ENCODE measurements at places on chromosomes 6 and 20.

- H3K27me3 ChIP-seq: no peaks in the 10 kb centered on the region
- no peak for DNase-seq
- no peaks in the 10 kb centered on the region for H3K36me3 ChIP-seq
- no peak overlapping the region for H3K27ac ChIP-seq
- no peaks in the 10 kb centered on the region for H3K4me1 ChIP-seq
These were observed 36.2 kb downstream of the FYN start for GRCh38 chr6:111837007-111837406.

DNA sequence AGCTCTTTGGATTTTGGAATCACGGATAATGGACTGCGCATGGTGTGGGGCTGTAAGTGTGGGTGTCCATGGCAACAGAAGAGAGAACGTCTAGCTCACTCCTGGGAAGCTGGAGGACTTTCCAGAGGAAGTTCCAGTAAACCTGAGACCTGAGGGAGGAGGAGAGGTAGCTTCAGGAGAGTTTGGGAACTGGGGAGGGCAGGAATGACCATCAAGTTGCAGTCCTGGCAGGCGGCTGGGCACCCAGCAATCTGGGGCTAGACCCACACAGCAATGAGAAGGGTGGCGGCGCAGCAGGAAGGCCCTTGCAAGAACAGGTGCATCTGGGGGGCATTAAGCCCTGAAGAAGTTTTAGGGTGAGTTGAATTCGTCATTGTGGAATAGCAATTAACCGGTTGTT lies 95.9 kb downstream of the FOXC1 start:
- no peak overlapping the region for H3K27ac ChIP-seq
- H3K27me3 ChIP-seq: no peaks in the 10 kb centered on the region
- DNase-seq: no peak
- H3K4me3 ChIP-seq: no peak overlapping the region
- H3K4me1 ChIP-seq: no peaks in the 10 kb centered on the region
- H3K36me3 ChIP-seq: no peaks in the 10 kb centered on the region

DNA sequence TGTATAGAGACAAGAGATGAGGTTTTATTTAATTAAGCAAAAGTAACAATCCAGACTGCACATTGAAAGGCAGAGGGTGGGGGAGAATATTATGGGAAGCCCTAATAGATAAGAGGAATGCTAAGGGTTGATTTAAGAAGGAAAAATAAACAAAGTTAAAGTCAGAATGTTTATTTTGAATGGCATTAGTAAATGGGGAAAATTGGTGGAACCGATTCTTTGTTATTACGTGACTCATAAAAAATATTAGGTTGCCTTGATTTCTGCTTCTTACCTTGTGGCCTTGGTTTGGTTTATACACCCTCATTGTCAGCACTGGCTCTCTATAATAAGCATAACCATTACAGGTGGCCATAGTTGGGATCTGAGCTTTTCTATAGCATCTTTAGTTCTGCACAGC lies 674.8 kb upstream of the CITED2 start:
- no peaks in the 10 kb centered on the region for H3K36me3 ChIP-seq
- H3K27ac ChIP-seq: no peak overlapping the region
- no peaks in the 10 kb centered on the region for H3K27me3 ChIP-seq
- DNase-seq: no peak

DNA sequence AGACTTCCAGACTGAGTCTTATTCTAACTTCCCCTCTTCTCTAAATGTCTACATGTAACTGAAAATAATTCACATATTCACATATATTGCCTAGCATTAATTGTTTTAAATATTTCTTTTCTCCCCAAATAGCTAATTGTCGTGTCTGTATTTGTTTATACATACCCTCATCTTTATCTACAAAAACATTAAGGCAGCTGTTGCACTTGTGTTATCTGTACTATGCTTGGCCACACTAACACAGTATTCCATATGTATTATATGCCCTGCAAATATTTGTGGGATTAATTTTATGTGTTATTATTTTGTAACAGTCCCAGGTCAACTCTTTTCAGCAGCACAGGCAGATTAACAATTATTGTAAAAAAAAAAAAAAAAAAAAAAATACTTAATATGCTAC lies 11.7 kb downstream of the HDAC2 start:
- no peaks in the 10 kb centered on the region for H3K4me1 ChIP-seq
- H3K27me3 ChIP-seq: no peaks in the 10 kb centered on the region
- peaks cover 2% of the 10 kb centered on the region for H3K36me3 ChIP-seq

GRCh38 chr6:114634016-114634415 lies 291.2 kb upstream of the HS3ST5 start:
- H3K27me3 ChIP-seq: no peaks in the 10 kb centered on the region
- H3K27ac ChIP-seq: no peak overlapping the region
- H3K36me3 ChIP-seq: no peaks in the 10 kb centered on the region
- no peak overlapping the region for H3K4me3 ChIP-seq
